ENCODE measurements at places on chromosomes 5 and 9.

GRCh38 chr5:78819707-78820106, 165.4 kb downstream of the ARSB start:
- no peak for DNase-seq

GRCh38 chr9:2477755-2478154, 143.8 kb upstream of the VLDLR start:
- no peak for DNase-seq

- no peak for DNase-seq
These were observed 213.0 kb downstream of the SMARCA2 start for GRCh38 chr9:2228132-2228531.

GRCh38 chr5:31530541-31531265, 1.2 kb downstream of the DROSHA start:
- DNase-seq = no peak

- DNase-seq = no peak
These were observed 174.5 kb upstream of the ADAMTSL1 start for GRCh38 chr9:18299449-18299848.

DNA sequence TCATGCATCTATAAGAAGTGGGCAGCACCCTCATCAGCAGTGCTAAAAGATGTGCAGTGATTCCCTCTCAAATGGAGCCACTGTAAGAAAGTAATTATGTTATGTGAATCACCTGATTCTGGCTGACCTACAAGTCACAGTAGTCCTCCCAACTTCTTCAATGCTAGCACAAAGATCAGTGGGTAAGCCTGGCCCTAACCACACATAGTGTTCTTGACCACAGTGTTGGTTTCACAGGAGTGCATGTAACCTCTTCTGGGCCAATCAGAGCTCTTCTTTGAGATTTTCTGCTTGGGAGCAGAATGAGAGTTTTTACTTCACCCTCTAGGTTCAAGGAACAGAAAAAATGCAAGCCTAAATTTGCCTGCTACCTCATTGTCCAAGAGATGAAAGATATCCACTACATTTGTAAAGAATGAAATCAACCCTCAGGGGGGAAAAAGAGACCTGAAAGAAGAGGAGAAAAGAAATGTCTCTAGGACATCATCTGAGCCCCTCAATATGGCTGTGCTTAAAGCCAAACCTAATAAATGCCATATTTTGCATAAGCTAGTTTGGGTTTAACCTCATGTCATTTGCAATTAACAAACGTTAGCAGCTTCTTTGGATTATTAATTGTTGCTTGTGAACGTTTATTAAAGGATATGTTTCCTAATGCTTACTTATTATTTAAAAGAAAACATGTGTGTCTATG, 65.3 kb upstream of the ADRB2 start:
- DNase-seq = no peak

DNA sequence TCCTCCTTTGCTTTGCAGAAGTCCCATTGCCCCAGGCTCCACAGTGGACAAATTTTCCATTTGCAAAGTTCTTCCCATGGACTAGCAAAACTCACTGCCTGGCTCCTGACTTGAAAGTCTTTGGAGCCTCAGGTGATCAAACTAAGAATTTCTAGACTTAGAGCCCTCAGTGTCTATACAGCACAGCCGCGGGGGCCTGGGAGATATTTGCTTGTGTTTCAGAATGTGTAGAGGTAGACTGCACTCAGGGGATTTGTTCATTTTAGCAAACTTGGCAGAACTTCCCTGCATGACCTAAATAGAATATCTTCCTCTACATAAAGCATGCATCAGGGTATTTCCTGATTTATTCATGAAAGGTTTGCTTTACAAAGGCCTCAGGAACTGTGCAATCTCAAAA, 384.2 kb upstream of the ZNF462 start:
- no peak for DNase-seq

DNA sequence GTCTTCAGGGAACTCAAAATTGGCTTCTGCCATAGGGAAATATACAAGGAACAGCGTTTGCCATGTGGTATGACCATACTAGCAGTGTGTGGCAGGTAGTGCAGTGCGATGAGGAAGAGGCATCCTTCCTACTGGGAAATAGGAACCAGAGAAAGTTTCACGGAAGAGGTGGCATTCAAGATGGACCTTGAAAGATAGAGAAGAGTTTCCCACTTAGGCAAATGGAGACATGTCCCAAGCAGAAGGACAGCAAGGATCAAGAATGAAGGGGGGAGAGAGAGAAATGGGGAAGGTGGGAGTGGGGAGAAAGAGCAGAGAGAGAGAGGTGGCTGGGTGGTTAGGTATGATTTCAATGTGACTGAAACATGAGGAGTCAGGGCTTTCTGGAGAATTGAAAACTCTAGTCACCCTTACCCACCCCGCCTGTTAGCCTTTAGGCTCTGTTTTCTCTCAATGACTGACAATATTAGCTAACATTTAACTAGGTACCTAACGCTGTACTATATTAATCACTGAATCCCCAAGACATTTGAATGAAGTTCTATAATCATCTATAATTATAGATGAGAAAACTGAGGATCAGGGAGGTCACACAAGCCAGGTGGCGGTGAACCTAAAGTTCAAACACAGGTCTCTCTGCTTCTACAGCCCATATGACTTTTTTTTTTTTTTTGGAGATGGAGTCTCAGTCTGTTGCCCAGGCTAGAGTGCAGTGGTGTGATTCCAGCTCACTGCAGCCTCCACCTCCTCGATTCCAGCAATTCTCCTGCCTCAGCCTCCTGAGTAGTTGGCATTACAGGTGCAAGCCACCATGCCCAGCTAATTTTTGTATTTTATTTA, 171.3 kb downstream of the NR3C1 start:
- DNase-seq = no peak

GRCh38 chr9:72935595-72935994, 17.3 kb downstream of the ALDH1A1 start:
- no peak for DNase-seq

DNA sequence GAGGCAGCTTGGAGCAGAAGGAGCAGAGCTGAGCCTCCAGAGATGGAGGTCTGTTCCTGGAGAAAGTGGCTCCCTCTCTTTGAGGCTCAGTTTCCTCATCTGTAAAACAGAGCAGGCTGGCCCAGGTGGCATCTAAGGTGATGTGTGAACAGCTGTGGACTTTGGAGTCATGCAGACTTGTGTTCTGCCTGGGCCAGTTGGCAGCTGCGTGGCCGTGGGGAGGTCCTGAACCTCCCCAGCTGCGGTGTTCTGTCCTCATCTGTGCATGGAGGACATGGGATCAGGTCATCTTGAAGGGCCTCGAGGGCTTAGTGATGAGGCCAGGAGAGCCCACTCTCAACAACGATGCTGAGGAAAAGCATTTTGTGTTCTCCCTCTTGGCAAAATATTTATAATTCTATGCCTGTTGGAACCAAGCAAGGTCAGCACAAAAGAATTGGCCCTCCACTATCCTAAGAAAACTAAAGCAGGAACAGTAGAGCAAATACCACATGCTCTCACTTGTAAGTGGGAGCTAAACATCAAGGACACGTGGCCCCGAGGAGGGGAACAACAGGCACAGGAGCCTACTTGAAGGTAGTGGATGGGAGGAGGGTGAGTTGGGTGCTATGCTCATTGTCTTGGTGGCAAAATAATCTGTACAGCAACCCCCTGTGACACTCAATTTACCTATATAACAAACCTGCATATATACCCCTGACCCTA, 63.2 kb upstream of the COL15A1 start:
- no peak for DNase-seq

DNA sequence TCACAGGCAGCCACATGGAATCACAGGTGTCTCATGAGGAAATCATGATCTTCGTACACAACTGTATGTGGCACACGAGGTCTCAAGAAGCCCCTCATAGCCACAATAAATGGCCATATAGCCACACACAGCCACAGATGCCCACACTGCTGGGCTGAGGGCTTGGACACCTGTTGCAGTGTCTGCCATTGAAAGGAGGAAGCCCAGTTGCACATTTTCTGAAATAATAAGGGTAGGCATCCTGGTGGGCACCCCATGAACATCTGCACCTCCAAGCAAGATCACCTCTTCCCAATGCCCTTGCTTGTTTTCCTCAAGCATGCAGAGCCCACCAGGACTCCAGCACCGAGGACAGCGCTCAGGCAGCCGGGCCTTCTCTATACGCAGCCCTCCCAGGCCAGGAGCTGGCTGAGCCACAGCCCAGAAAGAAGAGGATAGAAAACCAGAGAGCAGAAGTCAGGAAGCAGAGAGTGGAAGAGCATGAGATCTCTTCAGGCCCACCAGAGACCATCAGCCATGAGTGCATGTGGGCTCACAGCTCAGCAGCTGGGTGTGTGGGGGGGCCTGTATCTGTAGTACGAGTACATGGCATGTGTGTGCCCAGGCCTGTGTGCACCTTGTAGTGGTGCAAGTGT, 1.0 kb upstream of the ACSL6 start:
- no peak for DNase-seq

- no peak for DNase-seq
These were observed 102.6 kb downstream of the ADAMTS2 start for GRCh38 chr5:179242676-179243075.

DNA sequence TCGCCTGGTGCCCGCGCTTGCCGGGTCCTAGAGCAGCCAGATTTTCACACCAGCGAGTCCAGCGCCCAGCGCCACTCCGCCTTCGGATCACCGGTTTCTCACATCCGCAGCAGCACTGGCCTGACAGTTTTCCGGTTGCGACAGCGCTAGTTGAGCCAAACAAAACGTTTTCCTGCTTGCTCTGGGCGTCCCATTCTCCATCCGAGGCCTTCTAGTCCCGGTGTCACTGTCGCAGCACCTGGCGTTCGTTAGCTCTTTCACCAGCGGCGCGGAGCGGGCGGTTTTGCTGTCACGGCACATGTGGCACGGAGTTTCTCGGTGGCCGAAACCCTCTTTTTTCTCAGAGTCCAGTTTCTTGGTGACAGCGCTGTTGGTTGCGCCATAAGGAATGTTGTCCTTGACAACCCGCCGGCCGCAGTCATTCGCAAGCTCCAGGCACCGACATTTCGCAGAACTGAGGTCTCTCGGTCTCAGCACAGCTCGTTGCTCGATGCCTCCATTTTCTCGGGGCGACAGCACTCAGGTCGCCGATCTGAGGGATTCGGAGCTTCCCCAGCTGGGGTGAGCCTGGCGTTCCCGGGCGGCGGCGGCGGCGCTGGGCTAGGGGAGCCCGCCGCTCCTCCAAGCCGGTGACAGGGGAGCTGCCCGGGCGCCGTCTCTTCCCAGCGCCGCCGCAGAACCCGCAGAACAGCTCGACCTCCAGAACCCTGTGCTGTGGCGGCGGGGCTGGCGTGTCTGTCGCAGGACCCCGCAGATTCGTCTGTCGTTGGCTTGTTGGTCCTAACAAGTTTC, 47.8 kb downstream of the ANXA2R start:
- DNase-seq = no peak

DNA sequence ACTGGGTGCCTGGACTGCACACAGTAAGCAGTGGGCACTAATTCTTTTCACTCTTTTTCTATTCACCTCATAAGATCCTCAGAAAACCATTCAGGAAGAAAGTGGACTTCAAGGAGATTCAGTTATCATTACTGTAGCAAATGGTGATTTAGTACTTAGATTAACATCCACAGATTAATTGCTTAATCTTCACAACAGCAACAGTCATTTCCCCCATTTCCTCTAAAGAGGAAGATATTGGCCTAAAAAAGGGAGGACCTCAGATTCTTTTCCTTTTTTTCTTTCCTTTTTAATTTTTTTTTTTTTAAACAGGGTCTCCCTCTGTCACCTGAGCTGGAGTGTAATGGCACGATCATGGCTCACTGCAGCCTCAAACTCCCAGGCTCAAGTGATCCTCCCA, 64.4 kb downstream of the AUH start:
- no peak for DNase-seq

DNA sequence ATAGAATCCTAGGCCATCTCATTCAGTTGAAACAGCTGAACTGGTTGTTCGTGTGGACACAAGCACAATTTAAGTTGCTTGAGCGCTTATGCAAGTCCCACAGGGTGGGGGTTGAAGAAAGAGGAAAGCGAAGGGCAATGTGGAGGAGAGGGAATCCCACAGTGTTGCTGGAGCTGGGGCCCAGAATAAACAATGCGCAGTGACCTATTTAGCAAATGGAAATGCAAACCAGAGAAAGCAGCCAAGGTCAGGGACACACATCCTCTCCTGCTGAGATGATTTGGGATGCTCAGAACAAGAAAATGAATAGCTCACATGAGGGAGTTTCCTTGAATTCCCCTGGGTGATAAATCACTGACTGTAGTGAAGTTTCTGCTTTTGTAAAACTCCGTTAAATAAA, 838.3 kb downstream of the TLE4 start:
- DNase-seq = no peak

DNA sequence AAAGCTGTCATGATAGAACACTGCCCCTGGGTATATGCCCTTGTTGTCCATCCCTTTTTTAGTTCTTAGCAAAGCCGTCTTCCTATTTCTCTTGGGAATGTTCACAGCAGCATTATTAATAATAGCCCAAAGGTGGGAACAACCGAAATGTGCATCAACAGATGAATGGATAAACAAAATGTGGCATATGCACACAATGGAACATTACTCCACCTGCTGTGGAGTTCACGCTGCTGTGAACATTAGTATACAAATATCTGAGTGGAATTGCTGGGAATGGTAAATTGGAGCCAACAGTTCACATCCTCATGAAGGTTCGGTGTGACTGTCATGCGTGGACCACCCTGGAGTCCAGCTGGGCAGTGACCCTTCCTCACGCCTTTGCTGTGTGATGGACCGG, 36.5 kb upstream of the NUTM2G start:
- no peak for DNase-seq

- no peak for DNase-seq
These were observed 71.4 kb downstream of the SERINC5 start for GRCh38 chr5:80184235-80185023.

DNA sequence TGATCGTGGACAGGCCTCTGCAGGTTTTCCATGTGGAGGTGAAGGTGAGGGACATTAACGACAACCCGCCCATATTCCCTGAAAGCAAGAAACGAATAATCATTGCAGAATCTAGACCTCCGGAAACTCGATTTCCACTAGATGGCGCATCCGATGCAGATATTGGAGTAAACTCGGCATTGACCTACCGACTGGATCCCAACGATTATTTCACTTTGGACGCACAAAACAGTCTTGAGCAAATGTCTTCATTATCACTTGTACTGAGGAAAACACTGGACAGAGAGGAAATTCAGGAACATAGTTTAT, 621 bp downstream of the PCDHA13 start:
- DNase-seq = no peak

- DNase-seq = no peak
These were observed 101.9 kb upstream of the S1PR3 start for GRCh38 chr9:88889386-88889785.

DNA sequence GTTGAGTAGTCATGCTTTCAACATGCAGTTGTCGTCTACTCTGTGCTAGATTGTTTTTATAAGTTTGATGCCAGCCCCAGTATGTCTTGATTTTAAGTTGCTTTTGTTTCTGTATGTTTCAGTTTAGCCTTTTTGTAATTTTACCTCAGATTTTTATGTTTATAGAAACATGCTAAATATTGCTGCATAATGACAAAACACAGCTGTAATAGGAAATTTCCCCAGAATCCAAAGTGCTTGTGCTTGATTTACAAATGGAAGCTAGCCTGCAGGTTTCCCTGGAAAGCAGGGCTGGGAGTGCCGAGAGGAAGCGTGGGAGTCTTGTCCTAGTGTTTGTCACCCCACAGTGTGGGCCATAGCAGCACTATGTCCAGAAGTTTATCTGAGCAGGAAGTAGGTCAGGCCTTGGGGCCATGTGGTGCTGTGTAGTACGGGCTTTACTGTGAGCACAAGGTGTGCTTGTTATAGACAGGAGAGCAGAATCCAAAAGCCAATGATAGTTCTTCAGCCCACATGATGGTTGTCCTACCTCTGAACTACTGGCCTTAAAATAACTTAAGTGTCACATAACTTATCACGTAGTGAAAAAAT, 100.0 kb upstream of the NREP start:
- DNase-seq = no peak

Measured in DMS 273 treated with DMSO at 0.1 percent for 48 hours (cell line).